ENCODE measurements at places on chromosomes 6 and 20.

DNA sequence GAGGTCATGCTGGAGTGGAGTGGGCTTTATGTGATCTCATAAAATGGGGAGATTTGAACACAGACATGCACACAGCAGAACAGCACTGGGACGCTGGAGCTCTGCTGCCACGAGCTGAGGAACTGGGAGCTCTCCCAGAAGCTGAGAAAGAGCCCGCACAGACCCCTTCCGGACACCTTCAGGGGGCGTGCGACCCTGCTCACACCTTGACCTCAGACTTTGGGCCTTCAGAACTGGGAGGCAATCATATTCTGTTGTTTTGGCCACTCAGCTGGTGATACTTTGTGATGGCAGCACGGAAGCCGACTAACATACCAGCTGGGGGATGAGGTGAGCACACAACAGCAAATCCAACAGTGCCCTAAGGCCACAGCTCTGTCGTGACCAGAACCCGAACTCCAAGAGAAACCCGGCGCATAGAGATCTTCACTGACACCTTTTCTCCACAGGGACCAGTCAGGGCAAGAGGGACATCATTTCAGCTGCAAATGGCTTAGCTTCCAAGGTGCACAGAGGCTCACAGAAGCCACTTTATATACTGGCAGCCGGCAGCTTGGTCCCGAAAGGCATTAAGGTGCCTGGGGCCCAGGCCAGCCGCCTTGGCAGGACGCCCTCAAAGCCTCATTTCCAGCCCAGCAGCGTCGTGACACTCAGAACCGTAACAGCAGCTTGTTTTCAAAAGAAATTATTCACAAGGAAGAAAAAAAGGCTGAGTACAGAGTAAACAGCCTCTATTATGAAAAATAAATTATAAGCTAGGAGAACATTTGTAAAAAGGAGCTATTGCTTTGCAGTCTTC, 89.3 kb downstream of the RNASET2 start:
- DNase-seq = no peak

DNA sequence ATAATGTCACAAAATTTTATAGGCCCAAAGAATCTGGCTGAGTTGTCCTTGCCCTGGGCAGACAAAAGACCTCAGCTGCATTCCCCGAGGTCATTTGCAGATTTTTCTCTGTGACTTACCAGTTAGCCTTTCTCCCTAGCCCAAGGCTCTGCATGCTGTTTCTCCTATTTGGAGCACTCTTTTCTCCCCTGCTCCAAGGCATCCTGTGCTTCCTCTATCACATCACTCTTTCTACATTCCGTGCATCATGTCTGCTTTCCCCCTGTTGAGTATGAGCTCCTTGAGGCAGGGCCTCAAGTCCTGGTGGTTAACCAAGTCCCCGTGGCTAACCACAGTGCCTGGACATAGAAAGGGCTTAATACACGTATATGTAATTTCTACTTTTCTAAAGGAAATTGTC, 593 bp upstream of the GSTA3 start:
- no peak for DNase-seq

DNA sequence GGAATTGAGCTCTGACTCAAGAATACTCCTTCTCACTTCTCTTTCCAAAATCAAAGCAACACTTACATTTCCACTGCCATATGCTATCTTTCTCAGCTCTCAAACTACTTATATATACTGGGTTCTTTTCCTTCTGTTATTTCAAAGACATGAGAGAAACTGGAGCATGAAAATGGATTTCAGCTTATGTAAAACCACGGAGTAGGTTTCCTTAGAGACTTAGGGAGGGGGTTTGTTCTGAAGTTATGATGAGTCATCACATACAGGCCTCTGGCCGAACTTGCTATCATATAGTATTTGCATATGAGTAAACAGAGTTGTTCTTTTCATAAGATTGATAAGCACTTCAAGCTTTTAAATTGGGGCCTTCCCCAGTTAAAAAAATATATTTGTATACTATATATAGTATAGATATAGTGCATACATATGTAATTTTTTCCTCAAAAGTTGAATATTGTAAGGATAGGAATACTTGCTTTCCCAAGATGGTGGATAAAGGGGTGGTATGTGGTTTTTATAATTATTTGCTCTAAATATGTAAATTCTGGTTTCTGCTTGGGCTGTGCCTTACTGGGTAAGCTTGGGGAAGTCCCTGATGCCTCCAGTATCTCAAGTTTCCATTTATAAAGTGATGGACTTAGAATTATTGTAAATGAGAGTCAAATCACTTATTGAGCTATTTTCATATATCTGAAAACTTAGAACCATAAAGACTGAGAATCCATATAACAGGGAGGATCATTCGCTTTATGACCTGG, 273.9 kb downstream of the RFPL4B start:
- DNase-seq = no peak

DNA sequence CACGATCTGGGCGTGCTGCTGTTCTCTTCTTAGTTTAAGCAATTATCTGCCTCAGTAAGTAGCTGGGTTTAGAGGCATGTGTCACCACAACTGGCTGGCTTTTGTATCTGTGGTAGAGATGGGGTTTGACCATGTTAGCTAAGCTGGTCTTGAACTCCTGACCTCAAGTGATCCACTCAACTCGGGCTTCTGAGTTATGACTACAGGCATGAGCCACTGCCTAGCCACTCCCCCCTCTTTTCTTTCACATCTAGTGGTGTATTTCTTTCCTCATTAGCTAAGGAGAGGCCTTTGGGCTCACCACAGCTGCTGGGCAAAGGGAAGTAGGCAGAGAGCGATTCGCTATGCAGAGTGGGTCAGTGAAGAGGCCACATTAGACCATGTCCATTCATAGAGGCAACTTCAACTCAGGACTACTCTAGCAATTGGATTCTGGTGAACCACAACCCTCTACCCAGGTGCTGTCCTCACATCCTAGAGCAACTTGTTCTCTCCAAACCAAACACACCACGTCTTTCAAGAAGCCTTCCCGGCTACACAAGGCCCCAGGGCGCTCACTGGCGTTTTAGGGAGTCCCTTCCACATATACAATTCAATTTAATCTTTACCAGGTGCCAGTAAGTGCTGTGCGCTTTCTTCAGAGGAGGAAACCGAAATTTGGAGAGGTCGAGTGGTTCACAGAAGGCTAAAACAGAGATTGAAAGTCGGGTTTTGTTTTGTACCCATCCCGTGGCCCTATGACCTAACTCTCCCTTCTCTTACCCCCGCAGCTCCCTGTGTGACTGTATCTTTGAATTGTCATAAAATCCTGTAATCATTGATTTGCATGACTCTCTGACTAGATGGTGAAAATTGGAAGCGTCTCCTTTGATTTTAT, 26.5 kb upstream of the GFOD1 start:
- DNase-seq = no peak

GRCh38 chr6:63813566-63814120, 178.0 kb downstream of the PHF3 start:
- DNase-seq = no peak

- DNase-seq = no peak
Measured at GRCh38 chr6:56848105-56848504, 106.8 kb upstream of the BEND6 start.

DNA sequence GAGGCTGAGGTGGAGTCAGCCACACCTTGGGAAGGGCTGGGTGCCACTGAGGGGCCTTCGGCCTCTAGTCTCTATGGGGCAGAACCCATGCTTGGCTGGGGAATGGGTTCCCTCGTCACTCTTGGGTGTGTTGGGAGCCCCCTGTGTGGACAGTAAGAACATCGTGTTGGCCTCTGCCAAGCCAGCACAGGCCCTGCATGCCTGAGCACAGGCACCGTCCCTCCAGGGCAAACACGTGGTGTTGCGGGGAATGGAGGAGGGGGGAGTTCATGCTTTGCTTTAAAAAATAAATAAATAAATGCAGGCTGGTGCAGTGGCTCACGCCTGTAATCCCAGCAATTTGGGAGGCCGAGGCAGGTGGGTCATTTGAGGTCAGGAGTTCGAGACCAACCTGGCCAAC, 63.0 kb downstream of the EZR start:
- no peak for DNase-seq

DNA sequence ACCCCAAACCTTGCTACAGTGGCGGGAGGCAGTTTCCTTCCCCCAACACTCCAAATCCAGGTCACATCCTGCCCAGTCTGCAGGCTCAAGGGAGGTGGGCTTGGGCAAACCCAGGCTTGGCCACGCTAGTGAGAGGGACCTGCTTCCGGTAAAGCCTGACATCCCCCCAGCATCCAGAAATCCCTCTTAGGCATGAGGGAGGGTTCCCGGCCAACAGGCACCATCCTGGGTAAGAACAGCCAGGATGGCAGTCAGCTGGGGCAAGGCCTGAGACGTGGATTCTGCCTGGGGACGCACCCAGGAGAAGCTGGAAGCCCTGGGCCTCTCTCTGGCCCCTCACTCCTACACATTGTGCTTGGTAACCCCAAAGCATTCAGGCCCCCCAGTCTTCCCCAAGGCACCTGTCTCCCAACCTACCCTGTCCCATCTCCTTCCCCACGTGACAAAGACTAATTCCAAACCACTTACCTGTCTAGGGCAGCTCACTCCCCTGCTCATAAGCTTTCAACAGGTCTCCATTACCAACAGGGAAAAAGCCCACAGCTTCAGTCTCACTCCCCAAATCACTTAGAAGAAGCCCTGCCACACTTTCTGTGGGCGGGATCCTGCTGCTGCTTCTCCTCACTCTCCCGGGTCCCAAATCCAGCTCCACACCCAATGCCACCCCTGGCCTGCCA, 2.1 kb downstream of the C20orf144 start:
- DNase-seq = no peak
